ENCODE measurements at places on chromosomes 1 and 21.
A peak's percentile ranks its signal among the peaks of the same experiment; 100 is the strongest.

DNA sequence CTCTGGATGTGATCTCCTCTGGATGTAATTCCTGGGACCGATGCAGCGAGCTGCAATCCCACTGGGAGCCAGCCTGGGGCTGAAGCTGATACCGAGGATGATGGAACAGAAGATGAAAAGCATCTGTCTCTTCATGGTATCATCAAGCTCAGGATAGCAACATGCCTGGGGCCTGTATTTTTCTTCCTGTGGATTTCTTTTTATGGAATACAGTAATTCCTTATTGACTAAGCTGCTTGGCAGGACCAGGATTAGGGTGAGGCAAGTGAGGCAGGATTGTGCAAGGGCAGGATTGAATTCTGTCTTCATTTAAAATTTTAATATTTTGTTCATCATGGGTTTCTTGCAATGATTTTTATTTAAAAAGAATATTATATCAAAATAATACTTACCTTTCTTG is 86.6 kb downstream of the SLC25A24 start:
- DNase-seq = no peak

GRCh38 chr1:58402444-58402843 is 144.1 kb downstream of the OMA1 start:
- no peak for DNase-seq

- DNase-seq = no peak
Observed at GRCh38 chr21:46243325-46243724, 14.8 kb upstream of the LSS start.

DNA sequence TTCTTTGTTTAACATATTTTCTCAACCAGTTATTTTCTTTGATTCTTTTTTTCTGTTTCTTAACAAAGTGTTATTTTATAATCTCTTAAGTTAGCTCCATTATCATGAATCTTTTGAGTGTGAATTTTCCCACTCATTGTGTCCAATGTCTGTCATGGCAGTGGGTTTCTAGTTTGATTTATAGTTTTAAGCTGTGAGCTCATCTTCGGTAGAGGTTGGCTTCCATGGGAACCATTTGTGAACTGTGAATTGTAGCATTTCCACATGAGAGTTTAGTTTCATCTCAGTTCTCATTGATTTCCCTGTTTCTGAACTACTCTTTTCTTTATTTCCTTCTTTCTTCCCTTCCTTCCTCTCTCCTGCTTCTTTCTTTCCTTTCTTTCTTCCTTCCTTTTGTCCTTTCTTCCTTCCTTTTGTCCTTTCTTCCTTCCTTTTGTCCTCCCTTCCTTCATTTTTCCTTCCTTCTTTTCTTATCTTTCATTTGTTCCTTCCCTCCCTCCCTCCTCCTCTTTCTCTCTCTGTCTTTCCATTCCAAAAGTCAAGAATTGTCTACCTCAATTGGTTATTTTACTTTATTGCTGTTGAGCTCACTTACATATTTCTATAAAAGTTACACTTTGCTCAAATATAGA is 3.0 kb upstream of the CRB1 start:
- DNase-seq = no peak

DNA sequence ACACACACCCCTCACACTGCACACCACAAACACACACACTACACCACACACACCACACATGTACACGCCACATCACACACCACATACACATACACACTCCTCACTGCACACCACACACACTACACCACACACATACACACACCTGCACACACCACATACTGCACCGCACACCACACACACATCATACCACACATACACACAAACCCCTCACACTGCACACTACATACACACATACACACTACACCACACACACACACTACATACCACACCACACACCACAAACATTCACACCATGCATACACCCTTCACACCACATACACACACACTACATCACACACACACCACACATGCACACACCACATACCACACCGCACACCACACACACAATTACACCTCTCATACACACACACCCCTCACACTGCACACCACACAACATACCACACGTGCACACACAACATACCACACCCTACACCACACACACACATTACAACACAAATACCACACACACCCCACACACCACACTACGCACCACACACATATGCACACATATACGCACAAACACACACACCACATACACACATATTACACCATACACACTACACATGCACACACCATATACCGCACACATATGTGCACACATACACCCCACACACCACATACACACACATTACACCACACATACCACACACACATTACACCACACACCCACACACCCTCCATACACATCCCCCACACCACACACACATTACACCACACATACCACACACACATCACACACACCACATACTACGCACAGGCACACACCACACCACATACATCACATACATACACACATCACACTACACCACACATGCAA is 29.6 kb downstream of the RAB7B start:
- DNase-seq = no peak

DNA sequence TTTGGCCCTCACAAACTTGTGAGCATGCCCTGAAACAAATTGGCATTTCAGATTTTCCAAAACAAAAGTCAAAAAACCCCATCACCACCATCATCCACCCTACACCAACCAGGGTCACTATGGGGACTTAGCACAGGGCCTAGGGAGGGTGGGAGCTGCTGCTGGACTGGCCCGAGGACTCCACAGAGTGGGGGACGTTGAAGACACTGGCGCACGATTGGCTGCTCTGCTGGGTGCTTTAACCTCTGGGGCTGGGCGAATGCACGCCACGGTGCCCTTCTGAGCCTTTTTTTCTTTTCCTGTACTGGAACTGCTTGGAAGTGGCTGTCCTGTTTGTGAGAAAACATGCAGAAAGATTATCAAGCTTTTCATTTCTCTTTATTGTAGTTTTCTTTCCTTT is 92.8 kb downstream of the CD247 start:
- no peak for DNase-seq

DNA sequence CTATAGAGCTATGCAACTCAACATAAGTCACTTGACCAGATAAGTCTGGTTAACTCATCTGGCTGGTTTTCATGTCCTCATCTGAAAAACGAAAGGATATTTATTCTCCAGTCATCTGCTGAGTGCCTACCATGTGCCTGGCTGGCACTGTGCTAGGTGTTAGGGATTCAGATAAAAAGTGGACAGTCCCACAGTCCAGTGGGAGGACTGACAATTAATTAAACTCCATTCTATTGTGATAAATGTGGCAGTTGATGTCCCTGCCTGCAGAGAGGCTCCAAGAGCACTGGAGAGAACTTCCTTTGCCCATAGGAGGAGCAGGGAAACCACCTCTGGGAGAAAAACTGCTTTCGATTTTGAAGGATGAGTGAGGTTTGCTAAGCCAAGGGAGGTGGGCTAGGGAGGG is 5.4 kb downstream of the NUAK2 start:
- no peak for DNase-seq

DNA sequence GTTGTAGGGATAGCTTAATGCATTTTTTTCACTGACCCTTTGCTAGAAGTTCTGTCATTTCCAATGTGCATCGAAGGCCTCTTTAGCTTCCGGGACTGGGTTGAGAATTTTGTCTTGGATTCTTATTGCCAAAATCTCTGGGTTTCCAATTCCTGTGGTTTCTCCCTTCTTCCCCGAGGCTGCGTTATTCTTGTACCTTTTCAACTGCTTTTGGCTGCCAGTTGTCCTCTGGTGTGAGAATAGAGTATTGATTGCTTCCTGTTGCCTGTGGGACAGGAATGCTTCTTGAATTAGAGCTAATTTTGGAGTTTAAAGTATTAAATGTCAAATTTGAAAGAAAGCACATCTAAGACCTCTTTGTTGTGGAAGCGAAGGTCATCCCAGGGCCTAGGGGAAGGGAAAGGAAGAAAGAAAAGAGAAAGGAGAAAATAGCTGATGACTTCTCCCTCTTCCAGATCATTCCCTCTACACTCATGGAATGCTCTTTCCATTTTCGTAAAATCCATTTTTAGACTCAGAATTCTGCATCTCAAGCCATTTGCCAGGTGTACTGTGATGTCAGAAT is 21.1 kb downstream of the HUNK start:
- no peak for DNase-seq

GRCh38 chr1:70963374-70963773 is 84.2 kb downstream of the PTGER3 start:
- no peak for DNase-seq

- DNase-seq = no peak
Observed at GRCh38 chr1:194215448-194215847, 1029.0 kb upstream of the B3GALT2 start.

DNA sequence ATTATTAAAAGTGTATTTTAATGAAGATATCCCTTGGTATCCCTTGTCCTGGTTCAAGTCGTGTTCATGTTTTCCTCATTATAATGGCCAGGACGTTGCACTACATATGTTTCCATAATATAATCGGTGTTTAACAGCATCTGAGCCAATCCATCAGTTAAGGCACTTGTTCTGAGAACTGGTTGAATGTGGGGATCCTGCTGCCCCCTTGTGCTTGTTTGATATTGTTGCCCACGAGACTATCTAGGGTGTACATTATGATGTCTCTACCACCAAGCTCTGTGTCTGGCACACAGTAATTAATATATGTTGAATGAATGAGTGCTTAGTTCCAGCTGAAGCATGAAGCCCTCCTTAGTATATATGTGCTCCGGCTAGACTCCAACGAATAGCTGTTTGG is 193.0 kb downstream of the CACNA1E start:
- DNase-seq = no peak

DNA sequence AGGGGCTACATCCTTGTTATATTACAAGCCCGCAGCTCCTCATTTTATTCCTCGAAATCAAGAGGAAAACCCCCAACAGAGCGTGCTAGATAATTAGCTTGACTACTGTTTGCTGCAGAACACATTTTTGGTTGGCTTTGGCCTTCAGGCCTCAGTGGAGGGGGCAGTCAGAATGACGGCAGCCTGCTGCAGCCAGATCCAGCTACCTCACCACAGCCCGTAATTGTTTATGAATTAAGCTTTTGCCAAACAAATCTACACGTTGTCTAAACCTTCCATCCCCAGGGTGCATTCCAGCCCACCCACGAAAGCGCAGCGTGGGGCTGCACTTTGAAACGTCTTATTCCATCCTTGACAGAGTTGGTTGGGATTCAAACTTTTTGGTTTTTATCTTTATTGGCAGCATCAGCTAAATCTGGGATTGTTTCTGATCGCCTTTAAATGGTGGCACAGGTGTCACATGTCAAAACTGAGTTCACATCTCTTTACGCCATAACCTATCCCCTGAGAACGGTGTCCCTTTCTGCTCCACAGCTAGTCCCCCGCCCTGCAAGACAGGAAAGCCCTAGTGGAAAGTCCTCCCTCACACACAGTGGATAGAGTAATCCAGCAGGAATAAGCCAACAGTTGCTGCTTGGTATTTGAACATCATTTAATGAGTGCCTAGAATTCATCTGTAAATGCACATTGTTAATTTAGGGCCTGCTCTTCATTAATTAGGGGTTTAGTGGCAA is 195.5 kb downstream of the LMO4 start:
- no peak for DNase-seq

GRCh38 chr21:45618846-45619485 is 24.6 kb upstream of the PCBP3 start:
- DNase-seq = no peak

DNA sequence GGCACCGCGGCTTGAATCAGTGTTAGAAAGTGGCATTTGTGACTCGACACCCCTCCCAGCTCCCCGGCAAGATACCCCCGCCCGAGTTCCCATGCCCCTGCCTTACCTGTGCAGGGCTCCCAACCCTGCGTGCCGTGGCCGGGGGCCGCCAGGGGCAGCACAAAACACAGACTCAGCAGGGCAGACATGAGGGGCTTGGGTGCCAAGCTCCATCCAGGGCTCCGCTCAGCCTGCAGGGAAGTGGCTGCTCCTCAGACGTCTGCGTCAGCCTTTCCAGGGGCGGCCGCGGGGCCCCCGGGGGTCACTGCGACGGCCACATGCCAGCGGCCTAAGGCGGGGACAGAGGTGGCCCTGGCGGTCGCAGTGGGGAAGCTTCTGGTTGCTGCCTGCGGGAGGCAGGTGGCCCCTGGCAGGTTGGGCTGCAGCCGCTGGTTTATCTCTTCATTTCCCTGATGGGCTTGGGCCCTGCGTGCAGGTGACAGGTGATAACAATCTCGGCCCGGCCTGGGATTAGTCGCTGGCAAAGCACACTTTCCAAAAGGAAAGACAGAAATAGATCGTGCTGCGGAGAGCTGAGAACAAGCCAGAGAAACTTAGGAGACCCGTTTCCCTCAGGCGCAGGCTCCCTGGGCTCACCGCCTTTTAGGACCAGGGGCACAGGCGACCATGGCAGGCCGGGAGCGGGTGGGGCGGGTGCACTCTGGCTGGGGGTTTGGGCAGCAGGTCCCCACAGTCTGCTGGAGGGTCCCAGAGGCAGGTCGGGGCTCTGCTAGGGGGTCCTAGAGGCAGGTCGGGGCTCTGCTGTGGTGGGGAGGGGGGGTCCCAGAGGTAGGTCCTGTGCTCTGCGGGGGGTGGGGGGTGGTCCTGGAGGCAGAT is at the start of gene TSPEAR:
Gene TSPEAR, minus strand, starts transcription at position 246 of the 876 bp plus-strand sequence. Its CDS starts 58 bp downstream, at position 188.
- no peak for DNase-seq

GRCh38 chr1:19448491-19449439 is 36.6 kb downstream of the CAPZB start:
- peak; percentile 79 for DNase-seq

DNA sequence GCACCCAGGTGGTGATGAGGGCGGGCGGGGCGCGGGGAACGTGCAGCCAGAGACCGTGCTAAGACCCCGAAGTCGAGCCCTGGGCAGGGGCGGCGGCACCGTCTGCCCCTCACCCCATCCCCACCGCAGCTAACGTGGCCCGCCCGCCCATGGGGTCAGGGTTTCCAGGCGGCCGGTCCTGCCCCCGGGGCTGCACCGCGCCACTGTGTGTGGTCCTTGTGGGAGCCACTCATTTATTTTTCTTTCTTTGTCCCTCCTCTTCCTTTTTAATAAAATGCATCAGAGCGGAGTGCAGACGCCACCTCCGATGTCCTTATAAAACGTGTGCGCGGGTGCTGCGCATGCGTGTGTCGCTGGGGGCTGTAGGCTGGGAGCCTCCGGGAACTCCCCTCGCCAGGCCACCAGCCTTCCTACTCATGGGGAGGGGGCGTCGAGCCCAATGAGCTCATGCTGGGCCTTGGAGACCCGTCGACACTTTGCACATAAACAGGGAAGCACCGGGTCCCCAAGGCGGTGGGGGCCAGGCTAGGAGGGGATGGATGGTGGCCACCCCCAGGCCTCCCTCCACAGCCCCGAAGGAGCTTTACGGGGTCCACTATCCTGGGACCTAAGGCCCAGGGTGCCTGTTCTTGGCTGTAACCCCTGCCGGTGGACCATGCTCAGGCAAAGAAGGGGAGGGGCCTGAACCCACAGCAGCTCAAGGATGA is 59.9 kb downstream of the WNT9A start:
- no peak for DNase-seq

All from GM04503 (cell line).